RWPE1 (cell line): ENCODE measurements at places on chromosomes 1 and 21.

GRCh38 chr21:39022035-39022434, 161.2 kb downstream of the PSMG1 start:
- DNase-seq, result no peak

DNA sequence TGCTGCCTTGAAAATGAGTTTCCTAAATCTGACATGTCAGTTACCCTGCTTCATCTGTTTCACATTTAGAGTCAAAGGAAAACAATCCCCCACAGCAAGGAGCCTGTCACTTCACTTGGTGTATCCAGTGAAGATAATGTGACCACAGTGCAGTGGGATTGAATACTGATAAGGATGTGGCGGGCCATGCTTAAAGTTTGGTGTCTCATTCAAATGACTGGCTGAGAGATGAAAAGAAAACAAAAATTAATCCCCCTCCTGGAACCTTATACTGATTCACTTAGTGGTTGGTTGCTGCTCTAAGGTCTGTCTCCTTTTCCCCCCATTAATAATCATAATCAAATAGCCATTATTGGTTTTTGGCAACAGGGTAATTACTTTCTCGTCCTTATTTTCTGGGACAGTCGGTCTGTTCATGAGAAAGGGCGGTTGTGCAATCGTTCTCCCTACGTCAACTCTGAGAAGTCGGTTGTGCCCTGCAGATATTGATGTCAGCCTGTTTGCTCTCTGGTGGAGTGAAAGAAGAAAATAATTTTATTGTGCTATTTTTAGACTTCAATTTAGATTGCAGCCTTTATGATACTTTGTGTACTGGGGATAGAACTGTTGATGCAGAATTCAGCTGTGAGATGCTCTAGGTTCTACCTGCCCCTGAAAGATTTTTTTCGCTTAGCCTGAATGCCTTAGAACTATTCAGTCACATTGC, 360.2 kb downstream of the DISC1 start:
- DNase-seq, result no peak

DNA sequence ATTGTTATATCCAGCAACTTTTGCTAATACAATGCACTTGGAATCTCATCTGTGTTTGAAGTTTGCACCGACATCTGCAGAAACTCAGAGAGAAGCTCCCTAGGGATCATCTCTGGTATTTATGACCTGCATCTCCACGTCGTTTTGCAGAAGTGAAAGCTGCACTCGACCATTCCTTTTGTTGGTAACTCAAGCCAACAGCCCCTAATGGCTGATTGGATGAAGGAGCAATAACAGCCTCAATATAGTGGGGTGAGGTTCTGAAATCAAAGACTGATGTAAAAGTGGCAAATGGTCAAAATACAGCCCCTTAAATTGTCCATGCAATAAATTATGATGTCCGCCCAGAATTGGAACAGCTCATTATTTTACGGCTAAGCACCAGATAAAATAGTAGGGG, 344.2 kb upstream of the KAZN start:
- no peak for DNase-seq

DNA sequence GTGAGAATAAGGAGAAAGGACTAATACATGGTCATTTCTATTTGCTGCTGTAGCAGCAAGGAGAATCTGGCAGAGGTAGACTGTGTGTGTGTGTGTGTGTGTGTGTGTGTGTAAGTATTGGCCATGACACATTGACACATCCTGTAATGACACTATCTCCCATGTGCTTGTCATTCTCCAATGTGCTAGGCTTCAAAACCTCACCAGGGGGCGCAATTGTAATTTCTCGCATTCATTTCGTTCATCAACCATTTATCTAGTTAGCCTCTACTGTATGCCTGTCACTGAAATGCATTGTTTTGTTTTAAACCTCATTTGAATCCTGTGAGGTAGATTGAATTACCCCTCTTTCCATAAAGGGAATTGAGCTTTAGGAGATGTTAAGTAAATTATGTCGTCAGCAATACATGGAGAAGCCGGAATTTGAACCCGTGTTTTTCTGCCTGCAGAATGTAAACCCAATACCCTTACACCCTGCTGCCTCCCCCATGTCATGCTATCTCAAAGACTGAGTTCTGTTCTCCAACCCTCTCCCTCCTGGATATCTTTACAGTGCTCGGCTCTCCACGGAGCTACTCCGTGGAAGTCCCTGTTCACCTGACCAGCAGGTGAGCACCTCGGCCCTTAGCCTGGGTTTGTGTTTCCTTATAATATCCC, 100.8 kb downstream of the UCK2 start:
- peak; percentile 41 for DNase-seq

DNA sequence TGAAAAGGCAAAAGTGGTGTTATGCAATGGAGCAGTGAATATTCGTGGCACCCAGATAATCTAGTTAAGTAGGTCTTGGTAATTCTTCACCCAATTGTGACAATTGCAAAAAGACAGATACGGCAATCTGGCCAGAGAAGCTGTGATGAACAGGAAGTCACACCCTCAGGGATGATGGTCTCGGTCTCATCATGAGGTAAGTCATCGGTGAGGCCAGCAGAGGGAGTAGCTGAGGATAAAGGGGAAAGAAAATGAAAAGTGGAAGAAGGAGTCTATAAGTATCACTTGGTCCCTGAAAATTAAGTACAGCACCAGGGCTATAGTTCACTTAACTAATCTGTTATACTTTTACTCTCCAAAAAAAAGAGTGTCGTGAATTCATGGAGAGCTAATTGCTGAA, 258.8 kb upstream of the NCAM2 start:
- DNase-seq, result peak; percentile 4

GRCh38 chr1:220243947-220244346, 28.3 kb downstream of the RAB3GAP2 start:
- no peak for DNase-seq

GRCh38 chr1:210440081-210440480, 111.4 kb downstream of the HHAT start:
- no peak for DNase-seq

DNA sequence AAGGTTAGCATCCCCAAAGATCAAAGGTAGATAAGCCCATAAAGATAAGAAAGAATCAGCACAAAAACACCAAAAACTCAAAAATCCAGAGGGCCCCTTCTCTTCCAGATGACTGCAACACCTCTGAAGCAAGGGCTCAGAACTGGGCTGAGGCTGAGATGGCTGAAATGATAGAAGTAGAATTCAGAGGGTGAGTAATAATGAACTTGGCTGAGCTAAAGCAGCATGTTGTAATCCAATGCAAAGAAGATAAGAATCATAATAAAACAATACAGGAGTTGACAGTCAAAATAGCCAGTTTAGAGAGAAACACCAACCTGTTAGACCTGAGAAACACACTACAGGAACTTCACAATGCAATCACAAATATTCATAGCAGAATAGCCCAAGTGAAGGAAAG, 406.9 kb upstream of the CXADR start:
- DNase-seq, result no peak

DNA sequence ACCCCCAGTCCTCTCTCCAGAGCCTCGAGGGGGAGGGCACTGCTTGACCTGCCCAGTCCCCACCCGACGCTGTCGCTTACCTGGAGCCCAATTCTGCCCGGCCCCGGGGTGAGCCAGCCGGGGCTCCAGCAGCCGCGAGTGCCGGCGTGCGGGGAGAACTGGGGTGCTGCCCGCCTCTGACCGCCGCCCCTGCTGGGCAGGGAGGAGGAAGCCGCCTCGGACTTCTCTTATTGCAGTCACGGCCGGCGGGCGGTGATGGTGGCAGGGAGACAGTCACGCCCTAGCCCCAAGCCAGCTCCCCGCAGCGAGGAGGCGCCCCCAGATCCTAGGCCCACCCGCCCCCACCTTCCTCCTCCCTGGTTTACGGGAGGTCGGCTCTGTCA, at the start of gene FGR:
FGR (minus strand) TSS at position 201 of the 383 bp plus-strand sequence. CDS start 11,269 bp downstream, outside the sequence.
- DNase-seq, result no peak

DNA sequence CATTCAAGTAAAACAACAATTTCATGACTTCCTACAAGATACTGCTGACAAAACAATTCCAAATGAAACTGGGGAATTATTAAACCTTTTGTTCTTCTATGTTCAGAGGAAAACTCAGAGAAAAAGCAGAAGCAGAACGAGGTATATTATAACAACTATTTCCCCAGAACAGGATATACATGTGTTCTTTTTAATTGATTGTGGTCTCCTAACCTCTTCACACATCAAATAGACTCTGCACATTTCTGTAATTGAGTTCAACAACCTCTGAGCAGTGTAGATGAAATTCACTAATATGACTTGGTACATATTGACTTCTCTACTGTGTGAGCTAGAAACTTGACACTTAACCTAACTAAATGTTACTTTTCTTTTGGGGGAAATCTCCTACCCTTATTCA, 584.2 kb downstream of the NEGR1 start:
- no peak for DNase-seq

- DNase-seq, result peak; percentile 53
These were observed 14.5 kb downstream of the GLUL start for GRCh38 chr1:182376936-182377574.

DNA sequence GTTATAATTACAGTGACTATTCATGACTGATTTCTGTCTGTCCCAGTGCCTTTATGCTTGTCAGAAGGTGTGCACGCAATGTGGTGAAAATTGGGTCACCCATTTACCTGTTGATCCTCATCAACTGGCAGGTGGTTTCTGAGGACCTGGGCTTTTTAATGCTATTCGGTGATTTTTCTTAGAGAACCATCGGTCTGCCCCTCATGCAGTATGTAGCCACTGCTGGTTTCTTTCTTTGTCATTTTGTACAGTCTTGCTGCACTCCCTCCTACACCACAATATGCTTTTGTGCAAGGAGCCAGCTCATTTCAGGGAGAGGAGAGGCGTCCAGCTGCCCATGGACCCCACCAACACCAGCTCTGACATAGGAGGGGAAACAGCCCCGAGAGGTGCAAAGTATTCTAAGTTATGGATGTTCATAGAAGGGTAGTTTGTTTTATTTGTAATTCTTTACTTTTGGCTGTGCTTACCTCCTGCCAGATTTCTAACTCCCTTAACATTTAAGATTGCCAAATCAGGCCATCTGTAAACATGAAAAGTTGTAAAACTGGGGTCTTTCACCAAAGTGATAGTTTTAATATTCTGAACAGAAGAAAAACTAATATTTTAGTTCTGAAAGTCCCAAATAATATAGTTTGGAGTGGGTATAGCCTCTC, 325.3 kb downstream of the PTBP2 start:
- DNase-seq, result no peak

DNA sequence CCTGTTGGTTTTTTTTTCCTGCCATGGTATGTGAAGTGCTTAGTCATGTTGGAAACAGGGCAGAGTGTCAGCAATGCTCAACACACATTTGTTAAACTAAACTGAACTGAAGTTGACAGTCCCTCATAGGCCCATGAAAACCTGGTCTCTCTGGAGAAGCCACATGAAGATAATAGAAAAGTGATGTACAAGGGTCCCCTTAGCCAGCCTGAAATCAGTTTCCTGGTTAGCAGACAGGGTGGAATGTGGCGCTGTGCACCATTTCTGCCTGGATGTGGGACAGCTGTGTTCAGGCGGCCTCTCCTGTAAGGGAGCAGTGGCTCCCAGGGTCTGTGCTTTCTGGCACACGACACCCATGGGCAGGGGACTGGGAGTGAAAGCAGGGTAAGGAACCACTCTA, 9.9 kb upstream of the CHI3L1 start:
- no peak for DNase-seq

- DNase-seq, result peak; percentile 63
These were observed 32.4 kb downstream of the GNB1 start for GRCh38 chr1:1858382-1859086.

DNA sequence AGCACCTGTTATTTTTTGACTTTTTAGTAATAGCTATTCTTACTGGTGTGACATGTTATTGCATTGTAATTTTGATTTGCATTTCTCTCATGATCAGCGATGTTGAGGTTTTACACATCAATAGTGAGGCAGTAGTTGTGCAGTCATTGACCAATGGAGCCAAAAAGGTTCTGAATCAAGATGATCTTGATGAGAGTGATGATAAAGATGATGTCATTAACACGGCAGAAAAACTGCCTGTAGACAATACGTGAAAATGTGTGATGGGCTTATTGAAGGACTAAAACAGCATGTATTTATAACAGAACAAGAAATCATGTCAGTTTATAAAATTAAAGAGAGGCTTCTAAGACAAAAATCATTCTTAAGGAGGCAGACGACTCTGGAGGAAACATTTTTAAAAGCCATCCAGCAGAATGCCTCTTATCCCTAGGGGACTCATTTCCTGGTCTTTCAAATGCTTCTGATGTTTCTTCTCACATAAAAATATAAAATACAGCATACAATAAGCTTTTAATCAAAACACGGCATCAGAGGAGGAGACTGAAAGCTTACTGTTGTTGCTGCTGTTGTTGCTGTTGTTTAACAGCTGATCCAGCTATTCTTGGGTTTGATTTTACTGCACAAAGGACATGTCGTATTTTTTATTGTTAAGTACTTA, 400.3 kb downstream of the LTN1 start:
- DNase-seq, result no peak

- DNase-seq, result peak; percentile 94
These were observed 115.7 kb downstream of the SLC30A10 start for GRCh38 chr1:219812491-219813203.

GRCh38 chr1:231091831-231092301, 51.8 kb upstream of the FAM89A start:
- DNase-seq, result no peak

- no peak for DNase-seq
These were observed 4.0 kb upstream of the GBP2 start for GRCh38 chr1:89129911-89130310.

GRCh38 chr21:20259031-20259867, 739.0 kb upstream of the NCAM2 start:
- DNase-seq, result no peak

DNA sequence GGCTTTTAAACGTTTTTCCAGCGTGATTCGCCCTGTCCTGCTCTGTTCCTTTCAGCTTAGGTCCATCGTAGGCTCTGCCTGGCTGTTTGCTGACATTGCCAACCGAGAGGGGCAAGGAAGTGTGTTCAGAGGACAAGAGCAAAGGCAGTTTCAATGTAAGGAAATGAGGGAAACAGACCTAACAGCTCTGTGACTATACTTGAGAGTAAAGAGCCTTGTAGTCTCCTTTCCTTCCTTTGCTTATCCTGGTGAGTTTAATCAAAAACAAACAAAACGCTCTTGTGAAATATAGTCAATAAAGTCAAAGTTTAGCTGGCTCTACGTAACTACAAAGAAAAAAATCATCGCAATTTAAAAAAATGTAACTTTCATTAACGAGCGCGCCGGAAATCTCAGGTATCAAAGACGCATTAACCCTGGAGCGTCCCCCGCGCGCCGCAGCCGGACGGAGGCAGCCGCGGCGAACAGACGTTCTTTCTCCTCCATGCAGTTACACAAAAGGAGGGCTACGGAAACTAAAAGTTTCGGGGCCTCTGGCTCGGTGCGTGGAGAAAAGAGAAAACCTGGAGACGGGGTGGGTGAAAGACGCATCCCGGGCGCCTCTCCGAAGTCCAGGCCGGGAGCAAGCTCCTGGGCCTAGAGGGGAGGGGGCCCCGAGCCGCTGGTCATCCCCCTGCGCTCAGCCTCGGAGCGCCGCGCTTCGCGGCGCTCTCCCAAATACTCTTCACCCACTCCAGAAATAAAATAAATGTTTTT, 617 bp upstream of the ADGRL2 start:
- peak; percentile 19 for DNase-seq

- DNase-seq, result no peak
These were observed 53.0 kb downstream of the SLC45A1 start for GRCh38 chr1:8370905-8371315.
